ENCODE measurements at places on chromosomes 7 and 10.

DNA sequence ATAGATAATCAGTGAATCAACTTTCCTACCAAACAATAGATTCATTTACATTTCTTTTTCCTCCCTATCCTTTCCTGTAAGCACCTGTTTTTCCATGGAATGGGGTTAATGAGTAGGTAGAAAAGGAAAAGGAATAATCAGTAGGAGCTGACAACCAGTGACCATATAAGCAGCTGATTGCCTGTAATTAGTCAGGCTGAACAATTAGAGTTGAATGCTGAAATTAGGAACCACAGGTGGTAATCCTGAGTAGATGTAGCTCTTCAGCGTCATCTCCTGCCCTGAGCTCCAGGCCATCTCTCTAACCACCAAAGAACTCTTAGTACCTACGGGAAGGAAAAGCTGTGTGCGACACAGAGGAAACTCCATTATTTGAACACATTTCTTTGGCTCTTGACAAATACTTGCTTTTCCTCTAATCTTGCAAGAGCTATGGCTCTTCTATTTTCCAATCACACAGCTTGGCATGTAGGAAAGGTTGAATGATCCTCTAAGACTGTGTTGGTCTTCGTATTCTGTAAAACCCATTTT is 63.8 kb downstream of the KLHDC10 start:
- no peak for DNase-seq

GRCh38 chr7:30157204-30157603 is 22.4 kb downstream of the MTURN start:
- DNase-seq = no peak

DNA sequence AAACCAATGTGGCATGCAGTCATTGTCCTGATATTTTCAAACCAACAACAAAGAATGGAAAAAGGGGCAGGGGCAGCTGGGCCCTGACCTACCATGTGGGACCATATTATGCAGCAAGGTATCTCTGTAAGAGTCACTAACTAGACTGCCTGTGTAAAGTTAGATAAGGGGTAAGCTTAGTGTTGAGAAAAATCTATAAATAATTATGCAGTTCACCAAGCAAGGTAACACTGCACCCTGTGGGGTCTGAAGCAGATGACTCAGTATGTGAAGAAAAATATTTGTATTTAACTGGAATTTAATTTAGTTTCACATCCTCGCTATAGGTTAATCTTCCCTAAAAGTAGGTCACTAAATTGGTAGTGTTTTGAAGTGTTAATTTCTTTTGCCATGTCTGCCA is 99.3 kb downstream of the PPP1R3A start:
- DNase-seq = no peak

DNA sequence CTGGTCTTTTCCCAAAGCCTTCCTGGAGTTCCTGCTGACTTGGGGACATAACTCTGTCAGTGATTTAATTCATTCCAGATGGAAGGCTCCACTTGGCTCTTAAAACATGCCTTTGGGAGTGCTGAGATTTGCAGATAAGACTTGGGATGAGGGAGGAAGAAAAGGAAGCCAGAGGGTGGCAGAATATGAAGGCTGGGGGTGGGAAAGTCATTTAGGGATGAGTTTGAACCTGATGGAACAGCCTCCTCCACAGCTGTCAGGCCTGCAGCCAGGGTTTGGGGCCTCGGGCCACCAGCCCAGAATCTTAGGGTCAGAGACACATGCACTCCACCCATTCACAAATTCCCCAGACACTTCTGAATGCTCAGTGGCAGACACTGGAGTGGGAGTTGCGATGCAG is 28.4 kb upstream of the EIF5AL1 start:
- no peak for DNase-seq

GRCh38 chr7:131948434-131949053 is 392.1 kb upstream of the PODXL start:
- DNase-seq = no peak

GRCh38 chr10:96998329-96998888 is 166.3 kb downstream of the LCOR start:
- DNase-seq = no peak
